Ureter (tissue), 1 donor: ENCODE measurements at places on chromosomes 7 and 10.

DNA sequence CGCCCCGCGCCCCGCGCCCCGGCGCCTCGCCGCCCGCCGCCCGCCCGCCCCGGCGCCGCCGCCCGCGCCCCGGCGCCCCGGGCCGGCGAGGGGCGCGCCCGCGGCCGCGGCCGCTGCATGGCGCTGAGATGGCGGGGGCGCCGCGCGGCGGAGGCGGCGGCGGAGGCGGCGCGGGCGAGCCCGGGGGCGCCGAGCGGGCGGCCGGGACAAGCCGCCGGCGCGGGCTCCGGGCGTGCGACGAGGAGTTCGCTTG lies 174 bp downstream of the ADCY1 start:
- DNase-seq: no peak

- DNase-seq: no peak
Measured at GRCh38 chr10:30639946-30640786, 10.6 kb upstream of the LYZL2 start.

DNA sequence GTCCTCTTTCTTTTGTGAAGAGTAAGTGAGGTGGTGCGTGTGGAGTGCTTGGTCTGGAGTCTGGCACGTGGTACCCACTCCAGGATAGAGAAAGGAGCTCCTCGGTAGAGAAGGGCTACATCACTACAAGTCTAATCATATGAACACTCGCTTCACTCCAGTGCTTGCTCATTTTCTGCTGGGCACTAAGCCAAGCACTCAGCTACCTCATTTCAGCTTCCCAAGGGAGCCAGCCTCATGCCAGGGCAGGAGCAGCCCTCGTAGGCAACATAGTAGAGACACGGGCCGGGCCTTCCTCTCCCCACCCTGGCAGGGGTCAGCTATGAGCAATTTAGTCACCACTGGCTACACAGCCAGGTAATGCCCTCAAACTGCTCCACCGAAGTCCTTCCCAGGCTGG lies 11.4 kb upstream of the HSPA12A start:
- DNase-seq: no peak

- DNase-seq: peak; percentile 85
Measured at GRCh38 chr10:118116715-118117449, 70.1 kb upstream of the RAB11FIP2 start.

DNA sequence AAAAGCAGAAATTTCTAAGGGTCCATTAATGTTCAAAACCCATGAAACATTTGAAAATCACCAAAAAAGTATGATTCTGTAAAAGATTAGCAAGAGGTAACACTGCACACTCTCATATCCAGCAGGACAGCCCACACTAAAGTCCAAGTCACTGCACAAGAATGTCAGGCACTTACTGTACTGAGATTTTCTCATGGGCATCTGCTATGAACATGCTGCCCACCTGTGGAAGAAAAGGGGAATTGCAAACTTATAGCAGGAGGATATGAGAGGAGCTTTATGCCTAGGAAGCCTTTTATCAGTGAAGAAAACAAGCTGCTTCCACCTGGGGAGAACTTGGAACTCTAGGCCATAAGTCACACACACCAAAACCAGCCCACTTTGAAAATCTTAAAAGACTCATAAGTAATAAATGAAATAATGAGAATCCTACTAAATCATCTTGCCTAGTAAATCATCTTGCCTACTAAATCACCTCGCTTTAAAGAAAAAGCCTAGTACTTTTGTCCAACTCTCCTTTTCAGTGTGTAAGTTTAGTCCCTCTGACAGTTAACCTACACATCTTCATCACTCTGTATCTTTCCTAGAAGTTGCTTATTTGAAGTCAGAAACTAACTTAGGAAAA lies 46.1 kb downstream of the ARMH3 start:
- DNase-seq: peak; percentile 56

DNA sequence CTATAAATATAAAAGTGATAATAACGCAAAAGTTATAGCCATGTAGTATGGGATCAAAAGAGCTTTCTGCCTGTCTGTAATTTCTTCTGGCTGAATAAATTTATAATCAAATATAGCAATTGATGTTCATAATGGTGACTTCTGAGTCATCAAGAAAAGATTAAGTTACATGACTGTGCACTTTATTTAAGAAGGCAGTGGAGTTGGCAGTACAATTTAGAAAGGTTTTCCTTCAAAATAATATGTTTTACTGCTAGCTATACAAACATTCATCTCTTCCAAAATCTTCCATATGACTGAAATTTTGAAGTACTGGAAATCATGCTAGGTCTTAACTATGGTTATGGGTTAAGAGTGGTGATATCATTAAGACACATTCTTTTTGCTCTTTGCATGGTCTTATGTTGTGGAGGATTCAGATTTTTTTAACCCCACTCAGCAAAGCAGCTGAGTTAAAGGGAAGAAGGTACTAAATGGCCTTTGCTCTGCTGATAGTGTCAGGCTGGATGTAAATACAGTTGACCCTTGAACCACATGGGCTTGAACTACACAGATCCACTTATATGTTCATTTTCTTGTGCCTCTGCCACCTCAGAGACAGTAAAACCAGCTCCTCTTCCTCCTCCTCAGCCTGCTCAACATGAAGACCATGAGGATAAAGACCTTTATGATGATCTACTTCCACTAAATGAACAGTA lies 323.6 kb downstream of the BBS9 start:
- no peak for DNase-seq

DNA sequence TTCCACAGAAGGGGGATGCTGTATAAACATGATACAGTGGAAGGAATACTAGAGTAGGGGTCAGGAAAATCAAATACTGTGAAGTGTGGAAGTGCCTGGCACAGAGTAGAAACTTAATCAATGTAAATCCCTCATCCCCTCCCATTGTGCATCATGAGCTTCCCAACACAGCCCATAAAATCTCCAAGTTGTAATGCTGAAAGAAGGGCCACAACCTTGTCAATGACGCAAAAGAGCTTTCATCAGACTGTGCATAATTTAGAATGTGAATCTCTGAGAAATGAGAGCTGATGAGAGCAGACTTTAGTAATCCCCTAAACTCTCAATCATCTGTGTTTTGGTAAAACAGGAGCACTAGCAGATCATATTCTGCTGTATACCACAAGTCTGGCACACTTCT lies 105.2 kb upstream of the IMMP2L start:
- DNase-seq: no peak

GRCh38 chr7:80884511-80885195 lies 34.2 kb downstream of the SEMA3C start:
- DNase-seq: no peak

GRCh38 chr10:45052700-45053099 lies 52.0 kb downstream of the ZNF22 start:
- no peak for DNase-seq

DNA sequence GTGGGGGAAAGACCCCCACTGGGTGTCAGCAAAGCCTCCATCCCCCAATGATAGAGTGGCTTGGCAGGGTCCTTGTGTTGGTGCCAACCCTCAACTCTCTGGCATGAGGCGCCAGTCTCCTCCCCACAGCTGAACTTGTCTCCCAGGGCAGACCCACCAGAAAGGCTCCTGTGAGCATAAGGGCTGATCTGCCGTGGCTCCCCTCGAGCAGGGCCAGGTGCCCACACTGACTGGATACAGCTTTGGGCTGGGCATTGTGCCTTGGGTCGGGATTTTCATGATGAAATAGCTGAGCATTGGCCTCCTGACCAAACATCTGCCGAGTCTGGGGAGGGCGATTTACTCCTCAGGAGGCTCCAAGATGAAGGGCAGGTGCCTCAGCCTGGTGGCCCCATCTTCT lies 68.1 kb upstream of the NPTX2 start:
- DNase-seq: no peak

GRCh38 chr7:131027287-131027773 lies 293.3 kb upstream of the KLF14 start:
- no peak for DNase-seq

- no peak for DNase-seq
Measured at GRCh38 chr10:98485959-98486358, 39.2 kb upstream of the HPS1 start.

DNA sequence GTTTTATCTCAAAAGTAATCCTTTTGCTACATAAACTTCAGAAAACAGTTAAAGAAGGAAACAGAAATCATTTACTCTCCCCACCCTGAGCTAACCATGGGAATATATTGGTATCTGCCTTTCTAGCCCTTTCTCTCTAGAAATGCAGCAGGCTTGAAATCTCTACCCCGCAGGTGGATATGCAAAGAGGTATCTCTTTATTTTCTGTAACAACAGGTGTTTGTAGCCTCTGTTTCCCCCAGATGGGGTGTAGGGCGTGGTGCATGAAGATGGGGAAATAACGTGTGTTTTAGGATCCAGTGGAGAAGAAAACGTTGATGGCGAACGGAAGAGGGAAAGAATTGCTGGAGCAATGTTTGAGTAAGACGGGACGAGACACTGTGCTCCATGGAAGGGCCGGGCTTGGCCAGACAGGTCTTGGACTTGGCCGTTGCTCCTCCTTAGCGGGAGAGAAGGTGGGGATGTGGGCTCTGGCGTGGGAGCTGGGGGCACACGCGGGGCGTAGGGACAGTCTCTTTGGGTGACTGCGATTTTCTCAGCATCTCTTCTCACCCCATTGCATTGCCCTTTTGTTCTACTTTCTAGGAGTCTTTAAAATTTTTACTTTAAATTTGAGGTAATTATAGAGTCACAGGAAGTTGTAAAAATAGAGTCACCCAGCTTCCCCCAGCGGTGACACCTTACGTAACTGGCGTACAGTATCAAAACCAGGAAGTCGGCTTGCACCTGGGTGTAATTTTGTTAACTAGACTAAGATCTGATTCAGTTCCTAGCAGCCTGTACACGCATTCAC lies 82.9 kb downstream of the ELFN1 start:
- DNase-seq: no peak

- no peak for DNase-seq
Measured at GRCh38 chr10:20271490-20271889, 455.3 kb downstream of the PLXDC2 start.

DNA sequence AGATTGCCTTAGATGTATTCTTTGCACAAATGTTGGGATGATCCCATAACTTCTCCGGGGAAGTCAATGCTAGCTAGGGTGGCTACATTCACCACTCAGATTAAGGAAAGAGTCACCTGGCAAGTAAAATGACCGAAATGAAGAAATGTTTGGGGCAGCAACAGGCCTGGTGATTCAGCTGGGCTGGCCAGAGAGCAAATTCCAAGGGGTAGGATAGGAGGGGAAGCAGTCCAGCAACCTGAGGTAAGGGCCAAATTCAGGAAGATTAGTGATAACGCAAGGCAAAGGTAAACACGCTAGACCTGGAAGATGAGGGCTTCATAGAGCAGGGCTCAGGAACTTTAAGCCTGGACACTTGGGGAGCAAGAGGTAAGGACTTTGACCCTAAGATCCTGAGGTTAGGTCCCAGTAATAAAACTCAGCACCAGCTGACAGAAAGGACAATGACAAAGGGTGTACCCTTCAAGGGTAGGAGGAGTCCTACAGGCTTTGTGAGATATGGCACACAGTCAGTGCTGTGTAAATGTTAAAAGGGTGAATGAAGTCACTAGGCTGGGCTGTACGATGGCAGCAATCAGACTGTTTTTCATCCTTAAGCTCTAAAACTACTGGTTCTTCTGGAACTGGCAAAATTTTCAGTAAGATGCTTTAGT lies 22.7 kb upstream of the SMNDC1 start:
- DNase-seq: no peak
